ENCODE measurements at places on chromosomes 7 and 10.

DNA sequence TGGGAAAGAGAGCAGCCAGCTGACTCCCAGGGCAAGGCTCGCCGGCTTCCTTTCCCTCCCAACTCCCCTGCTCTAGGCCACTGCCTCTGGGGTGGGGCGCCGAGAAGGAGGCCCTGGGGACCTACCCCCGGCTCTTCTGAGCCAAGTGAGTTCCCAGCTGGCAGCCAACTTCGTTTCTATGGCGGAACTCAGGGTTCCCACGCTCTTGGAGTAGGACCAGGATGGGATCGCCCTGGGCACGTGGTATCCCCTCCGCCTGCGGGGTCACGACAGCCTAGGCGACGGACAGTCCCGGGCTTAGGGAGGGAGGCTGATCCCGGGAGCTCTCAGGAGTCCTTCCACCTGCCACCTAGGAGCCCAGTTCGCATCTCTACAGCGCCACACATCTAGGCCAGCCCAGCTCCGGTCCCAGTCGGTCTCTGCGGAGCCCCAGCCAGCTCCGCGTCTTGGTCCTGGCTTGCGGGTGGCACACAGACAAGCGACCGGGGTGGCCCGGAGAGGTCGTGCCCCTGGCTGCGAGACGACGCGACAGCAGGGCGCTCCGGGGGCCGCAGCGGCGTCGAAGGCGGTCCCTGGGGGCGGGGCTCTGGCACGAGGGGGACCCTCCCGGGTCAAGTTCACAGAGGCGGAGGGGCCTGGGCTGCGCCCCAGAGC lies 20.5 kb upstream of the GATA3 start:
- DNase-seq: no peak

- DNase-seq: no peak
Measured at GRCh38 chr10:23535381-23535780, 96.5 kb downstream of the OTUD1 start.

DNA sequence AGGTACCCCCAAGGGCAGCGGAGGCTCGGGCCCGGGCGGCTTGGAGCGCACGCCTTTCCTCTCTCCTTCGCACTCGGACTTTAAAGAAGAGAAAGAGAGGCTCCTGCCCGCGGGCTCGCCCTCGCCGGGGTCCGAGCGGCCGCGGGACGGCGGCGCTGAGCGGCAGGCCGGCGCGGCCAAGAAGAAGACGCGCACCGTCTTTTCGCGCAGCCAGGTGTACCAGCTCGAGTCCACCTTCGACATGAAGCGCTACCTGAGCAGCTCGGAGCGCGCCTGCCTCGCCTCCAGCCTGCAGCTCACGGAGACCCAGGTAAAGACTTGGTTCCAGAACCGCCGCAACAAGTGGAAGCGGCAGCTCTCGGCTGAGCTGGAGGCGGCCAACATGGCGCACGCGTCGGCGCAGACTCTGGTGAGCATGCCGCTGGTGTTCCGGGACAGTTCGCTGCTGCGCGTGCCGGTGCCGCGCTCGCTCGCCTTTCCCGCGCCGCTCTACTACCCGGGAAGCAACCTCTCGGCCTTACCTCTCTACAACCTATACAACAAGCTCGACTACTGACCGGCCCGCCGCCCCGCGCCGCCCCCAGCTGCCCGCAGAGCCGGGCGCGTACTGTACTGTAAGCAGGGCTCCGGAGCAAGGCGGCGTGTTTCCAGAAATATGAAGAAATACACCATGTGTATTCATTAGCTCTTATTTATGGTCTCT lies 1.8 kb downstream of the HMX2 start:
- DNase-seq: peak; percentile 45

DNA sequence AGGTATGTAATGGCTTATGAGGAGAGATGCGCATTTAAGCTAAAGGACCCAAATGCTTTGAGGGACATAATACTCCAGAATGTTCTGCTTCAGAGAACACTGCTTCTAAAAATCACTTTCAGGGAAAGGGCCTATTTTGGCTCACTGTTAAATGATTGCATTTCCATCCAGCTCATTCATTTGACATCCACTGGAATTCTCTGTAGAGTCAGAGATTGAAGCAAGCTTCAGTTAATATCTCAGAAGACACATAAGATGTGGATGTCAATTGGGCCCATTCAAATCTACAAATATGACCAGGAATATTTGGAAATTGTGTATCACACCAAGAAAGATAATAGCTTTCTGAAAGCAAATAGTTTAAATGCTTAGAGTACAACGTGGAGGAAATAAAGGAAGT lies 209.9 kb upstream of the VSTM2A start:
- DNase-seq: no peak

DNA sequence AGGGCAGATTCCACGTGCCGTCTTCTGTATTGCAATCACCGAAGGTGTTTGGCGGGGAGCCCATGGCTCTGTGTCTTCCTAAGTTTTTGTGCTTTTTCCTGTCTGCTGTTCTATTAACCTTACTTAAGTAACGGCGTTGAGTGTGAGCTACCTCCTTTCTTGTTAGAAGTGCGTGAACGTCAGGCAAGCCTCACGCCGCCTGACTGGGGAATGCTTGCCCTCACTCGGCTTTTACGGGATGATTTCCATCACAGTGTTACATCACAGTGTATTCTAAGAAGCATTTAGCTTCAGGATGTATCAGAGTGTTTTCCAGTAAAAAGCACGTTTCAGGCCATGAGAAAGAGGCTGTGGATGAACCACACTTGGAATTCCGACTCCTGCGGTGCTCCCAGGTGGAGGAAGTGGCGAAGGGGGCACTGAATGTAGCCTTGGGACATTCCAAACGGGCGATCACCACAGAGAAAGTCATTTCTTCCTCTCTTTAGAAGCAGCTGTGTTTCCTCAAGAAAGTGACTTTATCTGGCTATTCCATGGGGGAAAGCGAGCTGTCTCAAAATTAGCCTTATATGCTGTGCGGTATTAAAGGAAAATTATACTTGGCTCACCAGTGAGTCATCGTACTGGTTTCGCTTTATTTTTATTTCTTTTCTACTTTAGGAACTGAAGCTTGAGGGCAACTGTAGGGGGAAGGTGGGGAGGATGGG lies 290.7 kb downstream of the KLF6 start:
- peak; percentile 61 for DNase-seq

- DNase-seq: no peak
Measured at GRCh38 chr10:114286921-114287320, 47.9 kb downstream of the VWA2 start.

- DNase-seq: no peak
Measured at GRCh38 chr7:77382532-77382931, 33.6 kb downstream of the GSAP start.

- no peak for DNase-seq
Measured at GRCh38 chr7:2520131-2520760, 672 bp downstream of the LFNG start.

- peak; percentile 42 for DNase-seq
Measured at GRCh38 chr7:28955718-28956607, 2.2 kb downstream of the TRIL start.
